ENCODE measurements at places on chromosomes 1 and 21.

GRCh38 chr1:82994616-82995263 lies 1004.2 kb downstream of the TTLL7 start:
- no peak for DNase-seq

GRCh38 chr1:161988413-161988812 lies 35.3 kb downstream of the OLFML2B start:
- DNase-seq, result no peak

DNA sequence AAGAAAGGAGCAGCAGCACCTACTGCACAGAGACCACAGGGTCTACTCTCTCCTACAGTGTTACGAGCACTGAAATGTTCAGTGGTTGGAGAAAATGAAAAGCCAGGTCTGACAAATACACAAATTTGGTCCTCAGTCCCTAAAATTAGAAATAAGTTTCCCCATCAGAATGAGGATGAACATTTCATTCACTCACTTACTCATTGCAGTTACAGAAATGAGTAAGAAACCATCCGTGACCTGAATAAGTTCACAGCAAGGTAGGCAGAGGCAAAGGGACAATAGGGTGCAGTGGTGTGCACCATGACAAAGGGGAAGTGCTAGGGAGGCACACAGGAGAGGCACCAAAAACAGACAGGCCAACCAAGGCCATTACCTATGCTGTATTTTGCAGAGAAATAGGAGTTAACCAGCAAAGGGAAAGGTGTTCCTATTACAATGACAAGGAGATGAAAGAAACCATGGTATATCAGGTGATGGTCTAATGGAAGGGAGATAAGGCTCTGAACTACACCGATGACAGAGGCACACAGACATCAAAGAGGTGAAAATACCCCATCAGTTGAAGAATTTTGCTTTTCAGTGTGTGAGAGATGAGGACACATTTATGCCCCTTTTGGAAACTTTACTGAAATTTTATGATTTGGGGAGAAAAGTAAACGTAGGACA lies 29.4 kb downstream of the VAV3 start:
- DNase-seq, result no peak

DNA sequence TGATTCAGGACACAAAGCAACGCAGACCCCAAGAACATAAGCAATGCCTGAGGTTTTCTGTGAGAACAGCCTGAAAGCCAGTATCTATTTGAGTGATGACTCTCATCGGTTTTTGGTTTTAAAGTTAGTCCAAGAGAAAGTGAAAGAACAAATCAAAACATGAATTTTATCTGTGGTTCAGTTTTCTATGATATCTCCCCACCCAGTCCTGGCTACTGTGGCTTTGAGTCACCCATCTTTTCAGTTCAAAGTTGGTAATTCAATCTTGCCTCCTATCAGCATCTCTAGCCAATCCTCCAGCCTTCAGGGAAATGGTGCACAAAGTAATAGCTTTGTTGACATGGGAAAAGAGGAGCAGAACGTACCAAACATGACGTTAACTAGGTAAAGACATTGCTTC lies 40.5 kb upstream of the KRTAP19-8 start:
- no peak for DNase-seq

- no peak for DNase-seq
Measured at GRCh38 chr1:6134206-6134605, 45.9 kb downstream of the CHD5 start.

Measured in stimulated activated CD8-positive, alpha-beta memory T cell treated with anti-CD3 and anti-CD28 coated beads, Interleukin-15, amount 100 ng/mL, for 24 hours (primary cell).